ENCODE measurements at places on chromosomes 1 and 21.

DNA sequence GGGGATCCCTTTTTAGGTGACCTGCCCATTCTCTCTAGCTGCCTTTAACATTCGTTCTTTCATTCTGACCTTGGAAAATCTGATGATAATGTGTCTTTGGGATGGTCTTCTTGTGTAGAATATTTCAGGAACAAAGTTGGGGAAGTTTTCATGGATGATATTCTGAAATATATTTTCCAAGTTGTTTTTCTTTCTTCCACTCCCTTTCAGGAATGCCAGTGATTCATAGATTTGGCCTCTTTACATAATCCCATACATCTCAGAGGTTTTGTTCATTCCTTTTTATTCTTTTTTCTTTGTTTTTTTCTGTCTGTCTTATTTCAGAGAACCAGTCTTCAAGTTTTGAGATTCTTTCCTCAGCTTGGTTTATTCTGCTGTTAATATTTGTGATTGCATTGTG lies 13.9 kb upstream of the SCMH1 start:
- DNase-seq, result no peak

DNA sequence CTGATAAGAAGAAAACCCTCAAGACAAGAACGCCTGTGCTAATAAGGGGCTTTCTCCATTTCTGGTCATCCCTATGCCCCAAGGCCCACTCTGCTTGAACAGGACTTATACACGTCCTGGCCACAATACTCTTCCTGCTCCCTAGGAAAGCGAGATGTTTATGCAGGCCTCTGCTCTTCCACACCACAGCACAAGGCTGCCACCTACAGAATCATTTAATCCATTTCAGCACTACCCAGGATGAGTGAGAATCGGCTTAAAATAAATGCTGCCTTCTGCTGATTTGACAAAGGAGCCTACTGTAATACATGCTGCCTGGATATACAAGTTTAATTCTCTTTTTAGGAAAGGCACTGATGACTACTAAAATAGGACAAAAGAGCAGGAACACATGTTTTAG lies 29.4 kb downstream of the FRRS1 start:
- DNase-seq, result no peak

DNA sequence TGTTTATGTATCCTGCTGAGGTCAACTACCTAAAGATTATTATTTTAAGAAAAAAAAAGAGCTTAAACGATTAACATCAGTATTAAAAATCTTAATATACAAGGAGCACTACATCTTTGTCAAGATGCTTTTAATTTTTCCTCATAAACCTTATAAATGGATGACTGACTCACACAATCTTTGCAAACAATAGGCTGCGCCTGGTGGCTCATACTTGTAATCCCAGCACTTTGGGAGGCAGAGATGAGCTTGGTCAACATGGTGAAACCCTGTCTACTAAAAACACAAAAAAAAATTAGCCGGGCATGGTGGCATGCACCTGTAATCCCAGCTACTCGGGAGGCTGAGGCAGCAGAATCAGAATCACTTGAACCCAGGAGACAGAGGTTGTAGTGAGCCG lies 1.7 kb downstream of the KHDC4 start:
- DNase-seq, result no peak

DNA sequence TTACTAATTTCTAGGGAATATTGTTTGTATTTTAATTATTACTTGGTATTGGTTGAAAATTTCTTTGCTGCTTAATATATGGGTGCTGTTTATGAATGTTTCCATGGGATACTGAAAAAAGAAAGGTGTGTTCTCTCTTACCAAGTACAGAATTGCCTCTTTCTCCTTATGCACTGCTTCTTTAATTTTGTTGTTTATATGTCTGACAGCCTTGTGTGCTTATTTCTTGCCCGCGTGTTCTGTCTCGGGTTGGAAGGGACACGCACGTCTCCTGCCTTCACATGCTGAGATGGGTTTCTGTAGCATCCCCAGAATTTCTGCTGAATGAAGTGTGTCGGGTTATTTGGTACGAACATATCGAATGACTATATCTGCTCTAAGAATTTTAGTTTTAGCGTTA lies 51.1 kb downstream of the AGPAT3 start:
- no peak for DNase-seq

GRCh38 chr1:37485902-37486679 lies 11.7 kb downstream of the ZC3H12A start:
- no peak for DNase-seq

GRCh38 chr1:104706631-104707147 lies 957.0 kb downstream of the AMY1C start:
- no peak for DNase-seq

DNA sequence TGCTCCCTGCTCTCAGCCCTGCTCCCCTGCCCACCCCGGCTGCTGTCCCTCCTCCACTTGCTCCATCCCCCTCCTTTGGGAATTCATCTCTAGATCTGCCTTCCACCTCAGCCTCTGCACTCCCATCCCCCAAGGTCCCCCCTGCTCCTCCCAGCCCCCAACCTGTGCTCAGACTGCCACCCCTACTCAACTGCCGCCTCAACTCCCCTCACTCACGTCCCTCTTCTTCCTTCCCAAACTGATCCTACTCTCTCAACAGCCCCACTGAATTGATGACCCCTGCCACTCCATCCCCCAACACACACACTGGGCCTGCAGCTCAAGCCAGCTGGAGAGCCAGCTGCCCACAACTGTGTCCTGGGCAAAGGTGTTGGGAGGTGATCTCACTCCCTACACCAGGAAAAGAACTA lies 15.8 kb upstream of the ETV3L start:
- no peak for DNase-seq

- DNase-seq, result no peak
Measured at GRCh38 chr1:234770924-234771540, 161.1 kb upstream of the IRF2BP2 start.

DNA sequence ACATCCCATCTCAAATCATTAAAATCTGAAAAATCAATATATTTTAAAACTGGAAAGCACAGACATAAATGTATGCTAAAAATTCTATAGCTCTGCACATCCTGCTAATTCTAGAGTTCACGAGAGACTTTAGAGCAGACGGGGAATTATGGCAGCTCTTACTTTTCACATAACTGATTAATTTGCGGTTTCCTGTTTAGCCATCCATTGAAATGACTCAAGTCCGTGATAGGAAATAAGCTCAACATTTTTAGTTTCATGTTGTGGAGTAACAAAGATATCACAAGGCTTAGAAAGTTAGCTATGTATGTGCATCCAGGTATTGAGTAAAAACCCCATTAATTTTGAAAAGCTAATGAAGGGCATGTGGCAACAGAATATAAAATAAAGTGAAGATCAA lies 123.2 kb downstream of the SMYD2 start:
- no peak for DNase-seq

- no peak for DNase-seq
Measured at GRCh38 chr1:91672601-91673161, 172.0 kb downstream of the CDC7 start.

GRCh38 chr1:23882746-23883145 lies 14.7 kb upstream of the FUCA1 start:
- DNase-seq, result no peak

GRCh38 chr1:206631085-206631509 lies 4.2 kb upstream of the DYRK3 start:
- peak; percentile 3 for DNase-seq

DNA sequence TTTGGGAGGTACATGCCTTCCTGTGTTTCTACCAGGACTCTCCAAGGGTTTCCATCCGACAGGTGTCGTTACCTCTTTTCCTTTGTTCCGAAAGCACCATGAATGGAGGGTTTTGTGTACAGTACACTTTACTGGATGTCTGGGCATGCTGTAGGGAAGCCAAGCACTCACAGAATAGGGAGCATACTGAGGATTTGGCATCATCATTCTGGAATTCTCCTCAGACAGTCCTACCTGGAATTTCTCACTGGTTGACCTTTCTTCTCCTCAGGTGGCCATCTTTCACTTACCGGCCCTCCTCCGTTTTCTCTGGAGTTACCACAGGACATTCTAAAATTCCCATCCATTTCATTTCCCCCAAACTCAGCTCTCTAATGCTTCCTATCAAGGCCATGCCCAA lies 5.9 kb upstream of the MPL start:
- DNase-seq, result no peak

DNA sequence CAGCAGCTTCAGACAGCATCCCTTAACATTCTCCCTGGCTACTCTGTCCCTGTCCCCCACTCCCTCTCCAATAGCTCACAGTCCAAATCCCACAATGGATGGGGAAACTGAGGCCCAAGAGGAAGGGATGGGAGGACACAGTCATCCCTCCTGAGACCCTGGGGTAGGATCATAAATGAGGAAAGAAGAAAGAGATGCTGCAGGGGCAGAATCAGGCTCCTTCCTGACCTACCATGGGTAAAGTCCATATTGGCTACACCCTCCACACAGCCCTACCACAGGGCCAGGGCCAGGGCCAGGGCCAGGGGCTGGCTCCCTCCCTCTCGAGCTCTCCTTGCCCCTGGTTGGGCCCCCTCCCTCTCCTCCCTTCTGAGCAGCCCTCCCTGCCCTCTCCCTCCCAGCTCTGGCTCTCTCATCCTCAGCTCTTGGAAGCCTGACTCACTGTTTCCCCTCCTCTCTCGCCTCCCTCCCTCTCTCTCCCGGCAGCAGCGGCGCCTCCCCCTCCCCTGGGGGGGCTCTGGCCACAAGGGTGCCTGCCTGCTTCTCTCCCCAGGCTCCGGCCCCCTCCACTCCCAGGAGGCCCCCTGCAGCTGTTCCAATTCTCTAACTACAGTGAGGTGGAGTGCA lies 4.9 kb downstream of the AHDC1 start:
- peak; percentile 73 for DNase-seq

GRCh38 chr1:113456967-113457366 lies 66.7 kb downstream of the MAGI3 start:
- DNase-seq, result no peak

DNA sequence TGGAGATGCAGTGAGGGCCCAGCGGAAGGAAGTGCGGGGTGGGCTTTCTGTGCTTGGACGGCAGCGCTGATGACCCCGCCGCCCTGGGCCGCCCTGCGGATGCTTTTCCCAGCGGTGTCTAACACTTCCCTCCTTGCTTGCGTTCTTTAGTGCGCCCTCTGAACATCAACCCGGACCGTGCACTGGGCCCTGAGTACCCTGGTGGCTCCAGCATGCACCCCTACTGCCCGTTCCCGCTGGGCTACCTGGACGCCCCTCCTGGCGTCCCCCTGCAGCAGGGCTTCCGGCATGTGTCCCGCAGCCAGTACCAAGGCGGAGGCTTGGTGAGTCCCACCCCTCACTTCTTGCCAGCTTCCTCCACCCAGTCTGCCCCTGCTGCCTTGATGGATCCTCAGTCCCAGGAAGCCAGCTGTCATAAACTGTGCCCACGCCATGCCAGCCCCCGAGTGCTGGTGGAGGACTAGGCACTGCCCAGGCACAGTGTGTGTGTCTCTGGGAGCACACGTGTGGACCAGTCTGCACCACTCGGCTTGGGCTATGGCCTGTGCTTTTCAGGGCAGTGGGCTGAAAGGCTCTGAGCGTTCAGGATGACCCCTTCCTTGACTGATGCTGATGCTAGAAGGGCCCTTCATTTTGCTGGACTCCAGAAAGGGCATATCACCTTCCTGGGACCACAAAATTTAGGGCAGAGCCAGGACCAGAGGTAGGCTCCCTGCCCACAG lies 2.3 kb downstream of the DMRTB1 start:
- DNase-seq, result no peak

DNA sequence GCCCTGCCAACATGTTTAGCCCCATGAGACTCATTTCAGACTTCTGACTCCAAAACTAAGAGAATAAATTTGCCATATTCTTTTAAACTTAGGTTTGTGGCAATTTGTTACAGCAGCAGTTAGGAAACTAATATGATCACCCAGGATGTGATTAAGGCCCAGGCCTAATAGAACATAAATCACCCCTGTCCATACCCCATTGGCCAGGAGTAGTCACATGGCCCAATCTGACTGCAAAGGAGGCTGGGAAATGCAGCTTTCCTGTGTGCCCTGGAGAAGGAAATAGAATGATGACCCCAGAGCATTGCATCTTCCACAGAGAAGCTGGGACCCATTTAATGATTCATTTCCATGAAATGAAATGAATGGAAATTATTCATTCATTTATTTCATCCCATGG lies 100.4 kb upstream of the KLHDC7A start:
- DNase-seq, result no peak

DNA sequence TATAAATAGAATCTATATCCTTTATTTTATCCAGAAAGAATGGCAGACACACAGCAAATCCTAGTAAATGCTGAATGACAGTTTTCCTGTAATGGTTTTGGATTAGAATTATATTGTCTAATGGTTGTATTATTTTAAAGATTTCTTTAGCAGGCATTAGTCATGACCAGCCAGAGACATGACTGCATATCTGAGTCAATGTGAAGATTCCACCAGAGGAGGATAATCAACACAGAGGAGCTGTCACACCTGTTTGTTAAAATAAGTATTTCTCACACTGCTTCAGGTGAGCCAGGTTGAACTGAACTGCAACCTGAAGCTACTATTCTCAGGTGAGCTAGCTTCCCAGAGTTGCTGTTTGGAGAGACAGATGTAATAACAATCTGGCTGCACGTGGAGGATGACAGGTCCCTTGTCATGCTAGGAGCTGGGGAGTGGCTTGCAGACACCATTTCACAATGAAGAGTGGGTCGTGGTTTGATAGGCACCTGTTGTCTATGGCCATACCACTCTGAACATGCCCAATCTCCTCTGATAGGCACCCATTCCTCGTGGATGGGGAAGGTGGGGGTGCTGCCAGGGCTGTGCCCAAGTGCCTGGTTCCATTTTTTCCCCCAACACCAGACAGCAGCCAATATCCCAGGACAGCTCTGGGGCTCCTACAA lies 94.3 kb downstream of the KCNJ6 start:
- no peak for DNase-seq

- no peak for DNase-seq
Measured at GRCh38 chr1:59329412-59330053, 32.6 kb downstream of the FGGY start.

- DNase-seq, result no peak
Measured at GRCh38 chr1:11204396-11205190, 15.4 kb downstream of the ANGPTL7 start.

GRCh38 chr1:156903328-156904091 lies 10.0 kb downstream of the PEAR1 start:
- no peak for DNase-seq

DNA sequence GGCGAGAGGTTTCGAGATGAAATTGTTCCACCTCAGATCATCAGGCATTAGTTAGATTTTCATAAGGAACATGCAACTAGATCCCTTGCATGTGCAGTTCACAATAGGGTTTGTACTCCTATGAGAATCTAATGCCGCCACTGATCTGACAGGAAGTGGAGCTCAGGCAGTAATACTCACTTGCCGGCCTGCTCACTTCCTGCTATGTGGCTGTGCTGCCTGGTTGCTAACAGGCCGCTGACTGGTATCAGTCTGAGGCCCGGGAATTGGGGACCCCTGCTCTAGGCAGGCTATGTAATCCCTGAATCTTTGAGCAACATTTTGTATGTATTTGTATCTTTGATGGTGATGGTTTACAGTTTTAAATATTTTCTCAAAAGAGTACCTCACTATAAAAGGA lies 32.5 kb downstream of the XKR8 start:
- DNase-seq, result no peak

- no peak for DNase-seq
Measured at GRCh38 chr1:214039394-214040018, 51.7 kb downstream of the PROX1 start.

DNA sequence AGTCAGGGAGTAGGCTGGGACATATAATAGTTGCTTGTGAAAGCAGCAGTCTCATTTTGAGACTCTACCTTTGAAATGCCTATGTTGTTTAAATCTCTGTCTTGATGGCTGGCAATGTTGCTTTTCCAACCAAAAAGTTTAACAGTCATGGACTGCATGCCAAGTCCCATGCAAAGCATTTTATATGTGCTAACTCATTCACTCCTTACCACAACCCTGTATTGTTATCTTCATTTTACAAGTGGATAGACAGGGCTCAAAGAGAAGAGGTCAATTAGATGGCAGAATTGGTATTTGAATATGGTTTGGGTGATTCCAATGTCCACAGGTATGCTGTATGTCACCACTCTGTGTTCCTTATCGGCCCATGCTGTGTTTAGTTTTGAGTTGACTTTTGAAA lies 331.4 kb upstream of the USP24 start:
- no peak for DNase-seq
